AG10803 (cell line): ENCODE measurements at places on chromosomes 5 and 9.

GRCh38 chr5:149320791-149321330, 24.4 kb upstream of the GRPEL2 start:
- DNase-seq, result peak; percentile 95

GRCh38 chr9:71683598-71684235, 84.6 kb downstream of the CEMIP2 start:
- peak; percentile 44 for DNase-seq

DNA sequence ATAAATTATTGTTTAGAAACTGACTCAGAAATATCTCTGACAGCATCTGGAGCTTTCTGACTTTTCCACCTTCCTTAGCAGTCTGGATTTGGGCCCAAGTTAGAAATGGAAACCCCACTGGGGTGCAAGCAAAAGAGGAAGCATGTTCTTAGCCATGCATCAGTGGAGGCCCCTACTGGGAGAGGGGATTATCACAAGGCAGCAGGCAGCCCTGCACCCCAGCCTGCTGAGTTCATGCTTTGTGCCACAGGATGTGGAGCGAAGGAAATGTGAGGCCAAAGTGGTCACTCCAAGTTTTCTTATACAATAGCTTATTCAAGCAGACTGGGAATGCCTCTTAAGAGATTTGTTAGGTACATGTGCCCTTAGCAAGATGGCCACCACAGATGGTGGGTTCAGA, 146.5 kb upstream of the TLX3 start:
- DNase-seq, result no peak

- no peak for DNase-seq
Measured at GRCh38 chr9:114369216-114370130, 18.3 kb downstream of the AKNA start.

DNA sequence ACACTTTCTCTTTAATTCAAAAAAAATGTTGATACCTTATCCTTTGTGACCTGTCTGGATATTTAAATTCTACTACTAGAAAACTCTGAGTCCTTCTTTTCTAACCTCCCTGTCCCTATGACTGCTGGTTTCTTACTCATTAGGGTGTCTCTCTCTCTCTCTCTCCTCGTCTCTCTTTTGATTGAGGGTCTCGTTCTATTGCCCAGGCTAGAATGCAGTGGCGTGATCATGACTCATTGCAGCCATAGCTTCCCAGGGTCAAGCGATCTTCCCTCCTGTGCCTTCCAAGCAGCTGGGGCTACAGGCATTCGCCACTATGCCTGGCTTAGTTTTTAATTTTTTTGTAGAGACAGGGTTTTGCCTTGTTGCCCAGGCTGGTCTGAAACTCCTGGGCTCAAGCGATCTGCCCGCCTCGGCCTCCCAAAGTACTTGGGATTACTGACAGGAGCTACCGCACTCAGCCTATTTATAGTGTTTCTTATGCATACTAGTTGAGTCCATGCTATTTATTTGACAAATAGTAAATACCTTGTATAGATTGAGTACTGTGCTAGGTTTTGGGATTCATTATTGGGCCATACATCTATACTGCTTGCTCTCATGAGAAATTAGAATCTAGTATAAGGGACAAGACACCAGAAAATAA, 61.9 kb downstream of the NSD1 start:
- DNase-seq, result no peak

- no peak for DNase-seq
Measured at GRCh38 chr5:3512361-3513095, 83.1 kb upstream of the IRX1 start.

GRCh38 chr9:97445119-97445701, 33.3 kb downstream of the TDRD7 start:
- no peak for DNase-seq

DNA sequence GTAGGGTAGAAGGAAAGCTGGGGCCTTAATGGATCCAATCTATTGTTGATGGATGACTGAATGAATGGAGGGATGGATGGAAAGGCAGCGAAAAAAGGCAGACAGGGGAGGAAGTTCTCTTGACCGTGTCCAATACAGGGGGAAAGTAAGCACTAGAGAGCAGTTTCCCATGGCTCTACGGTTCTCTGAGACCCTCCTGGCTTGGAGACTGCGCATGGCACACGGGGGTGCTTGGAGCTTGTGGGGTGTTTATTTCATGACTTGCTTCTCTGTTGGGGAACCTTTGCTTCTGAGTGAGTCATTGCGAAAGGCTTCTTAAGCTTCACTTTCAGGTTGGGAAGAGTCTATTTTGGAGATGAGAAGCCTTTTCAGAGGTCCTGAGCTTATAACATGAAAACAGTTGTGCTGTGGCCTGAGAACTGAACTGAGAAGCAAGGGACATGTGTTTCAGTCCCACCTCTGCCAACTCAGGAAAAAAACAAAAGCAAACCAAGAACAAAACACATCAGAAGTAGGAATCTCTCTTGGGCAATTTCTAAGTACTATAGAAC, 12.8 kb upstream of the TEX48 start:
- peak; percentile 35 for DNase-seq

DNA sequence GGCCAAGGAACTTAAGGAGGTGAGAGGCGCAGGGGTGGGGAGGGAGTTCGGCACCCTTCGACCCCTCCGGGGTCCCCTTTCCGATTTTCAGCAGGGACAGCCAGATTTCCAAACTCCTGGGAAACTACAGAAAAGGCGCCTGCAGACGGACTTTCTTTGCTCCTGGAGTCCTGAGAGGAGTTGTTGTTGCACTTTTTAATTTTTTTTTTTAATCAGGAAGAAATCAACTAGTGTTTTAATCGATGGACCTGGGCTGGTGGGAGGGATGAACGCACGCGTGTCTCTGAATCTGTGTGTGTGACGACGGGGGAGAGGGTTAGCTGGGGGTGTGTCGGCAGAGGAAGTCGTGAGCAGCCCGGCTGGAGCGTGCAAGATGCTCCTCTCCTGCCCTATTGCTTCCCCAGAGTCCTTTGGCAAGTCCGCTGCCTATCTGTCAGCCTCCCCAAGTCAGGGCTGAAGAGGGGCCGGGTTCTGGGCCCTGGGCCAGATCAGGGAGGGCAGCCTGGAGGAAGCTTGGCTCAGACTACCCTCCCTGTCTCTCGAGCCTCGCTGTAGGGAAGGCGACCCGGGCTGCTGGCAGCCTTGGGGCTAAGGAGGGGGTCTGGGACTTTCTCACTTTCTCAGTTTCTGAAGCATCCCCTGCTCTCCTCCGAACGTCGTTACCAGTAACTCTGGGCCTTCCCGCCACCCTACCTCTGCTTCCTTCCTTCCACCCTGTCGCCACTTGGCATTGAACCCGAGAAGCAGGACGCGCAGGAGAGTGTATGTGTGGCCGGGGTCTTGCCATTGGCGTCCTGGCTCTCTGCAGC, 731 bp downstream of the PRR16 start:
- DNase-seq, result peak; percentile 81

- no peak for DNase-seq
Measured at GRCh38 chr9:109966643-109967368, 186.8 kb downstream of the PALM2AKAP2 start.

DNA sequence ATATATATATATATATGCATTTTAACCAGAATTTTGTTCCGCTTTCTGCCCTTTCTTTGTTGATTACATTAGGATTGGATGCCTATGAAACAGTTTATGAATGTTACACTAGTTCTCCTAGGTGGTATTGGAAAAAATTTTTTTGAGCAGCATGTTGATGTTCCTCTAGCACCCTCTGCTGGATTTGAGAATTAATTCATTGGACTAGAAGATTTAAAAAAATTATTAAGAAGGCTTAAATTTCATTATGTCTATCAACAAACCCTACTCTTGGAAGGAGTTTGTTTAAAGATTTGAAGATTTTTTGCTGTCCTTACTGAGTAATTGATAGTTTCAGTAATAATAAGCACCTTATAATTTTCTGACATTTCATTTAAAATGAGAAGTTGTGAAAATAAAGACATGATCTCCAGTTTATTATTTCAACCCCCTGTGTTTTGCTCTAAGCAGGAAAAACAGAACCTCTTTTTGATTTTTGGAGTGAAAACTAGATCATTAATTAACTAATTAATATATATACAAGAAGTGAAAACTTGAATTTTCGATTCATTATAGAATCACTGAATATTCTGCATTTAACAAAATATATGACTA, 89.6 kb downstream of the CCDC171 start:
- DNase-seq, result peak; percentile 53

DNA sequence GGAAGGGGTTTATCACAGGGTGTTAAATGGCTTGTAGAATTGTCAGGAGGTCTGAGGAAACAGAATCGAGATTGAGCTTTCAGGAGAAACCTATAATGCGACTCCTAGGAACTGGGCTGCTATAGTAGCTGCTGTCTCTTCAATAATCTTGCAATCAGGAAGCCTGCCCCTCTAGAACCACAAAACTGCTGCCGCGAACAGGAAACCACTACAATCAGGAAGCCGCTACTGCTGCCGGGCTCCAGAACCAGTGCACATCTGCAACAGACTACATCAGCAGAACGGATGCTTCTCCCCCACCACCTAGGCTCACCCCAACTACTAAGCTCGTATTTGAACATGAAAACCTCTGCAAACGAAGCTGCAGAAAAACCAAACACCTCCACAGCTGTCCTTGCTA, 31.6 kb downstream of the TNFSF8 start:
- DNase-seq, result no peak

GRCh38 chr9:2662496-2662895, 40.9 kb downstream of the VLDLR start:
- no peak for DNase-seq

- peak; percentile 60 for DNase-seq
Measured at GRCh38 chr5:68344447-68345111, 129.0 kb downstream of the PIK3R1 start.

DNA sequence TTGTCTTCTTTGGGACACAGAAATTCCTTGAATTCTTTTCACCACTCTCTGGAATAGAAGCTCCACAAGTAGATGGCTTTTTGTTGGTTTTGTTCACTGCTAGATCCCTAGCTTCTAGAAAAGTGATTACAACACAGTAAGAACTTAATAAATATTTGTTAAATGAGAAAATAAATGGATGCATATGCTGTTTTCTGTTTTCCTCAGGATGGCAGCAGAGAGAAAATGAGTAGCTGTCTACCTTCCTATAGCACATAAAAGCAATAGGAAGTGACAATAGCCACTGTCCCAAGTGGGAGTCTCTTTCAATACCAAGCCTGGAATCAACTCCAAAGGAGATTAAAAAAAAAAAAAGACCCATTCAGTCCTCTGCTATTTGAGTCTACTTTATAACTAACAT, 100.6 kb upstream of the NREP start:
- peak; percentile 42 for DNase-seq

- DNase-seq, result no peak
Measured at GRCh38 chr5:6683241-6683640, 30.0 kb upstream of the TENT4A start.

DNA sequence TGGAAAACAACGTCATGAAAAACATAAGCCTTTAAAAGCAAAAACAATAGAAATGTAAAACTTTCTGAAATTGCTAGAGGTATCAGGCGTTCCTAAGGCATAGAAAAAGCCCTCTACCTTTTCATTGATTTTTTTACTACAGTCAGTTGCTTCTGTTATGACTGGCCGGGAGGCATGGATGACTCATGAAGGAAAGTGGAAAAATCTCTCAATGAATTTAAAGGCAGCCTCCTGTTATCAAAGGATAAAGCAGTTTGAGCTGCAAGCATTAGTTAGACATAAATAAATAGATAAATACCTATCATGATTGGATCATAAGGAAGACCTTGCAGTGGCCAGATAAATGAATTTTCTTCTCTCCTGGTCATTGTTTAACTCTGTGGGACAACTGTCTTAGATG, 281.6 kb downstream of the MAST4 start:
- DNase-seq, result no peak

GRCh38 chr5:134568337-134568700, 42.8 kb downstream of the JADE2 start:
- no peak for DNase-seq

GRCh38 chr5:33284681-33285080, 156.1 kb upstream of the TARS1 start:
- no peak for DNase-seq

GRCh38 chr9:4923580-4924544, 61.2 kb upstream of the JAK2 start:
- DNase-seq, result peak; percentile 20

DNA sequence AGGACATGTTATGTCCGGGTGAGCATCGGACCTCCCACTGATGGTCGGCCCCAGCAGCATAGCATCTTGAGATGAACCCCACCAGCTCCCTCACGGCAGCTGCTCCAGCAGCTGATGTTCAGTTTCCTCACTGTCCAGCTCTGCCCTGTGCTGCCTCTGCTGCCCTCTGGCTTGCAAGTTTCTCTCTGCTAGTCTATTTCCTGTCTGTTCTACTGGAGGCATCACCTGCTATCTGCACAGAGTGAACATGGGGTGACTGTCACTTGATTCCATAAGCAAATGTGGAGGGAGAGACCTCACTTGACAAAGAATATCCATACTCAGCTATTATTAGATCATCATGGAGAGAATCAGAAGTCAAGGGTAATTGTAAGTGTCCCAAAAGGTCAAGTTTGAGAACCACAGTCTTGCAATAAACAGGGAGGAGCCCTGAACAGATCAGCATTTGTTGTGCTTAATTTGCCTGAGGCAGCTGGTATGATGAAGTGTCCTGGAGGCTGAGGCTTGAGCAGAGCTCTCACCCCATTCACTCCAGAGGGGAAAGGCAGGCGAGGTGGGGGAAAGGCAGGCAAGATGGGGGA, 702.8 kb downstream of the SEMA5A start:
- DNase-seq, result peak; percentile 61

DNA sequence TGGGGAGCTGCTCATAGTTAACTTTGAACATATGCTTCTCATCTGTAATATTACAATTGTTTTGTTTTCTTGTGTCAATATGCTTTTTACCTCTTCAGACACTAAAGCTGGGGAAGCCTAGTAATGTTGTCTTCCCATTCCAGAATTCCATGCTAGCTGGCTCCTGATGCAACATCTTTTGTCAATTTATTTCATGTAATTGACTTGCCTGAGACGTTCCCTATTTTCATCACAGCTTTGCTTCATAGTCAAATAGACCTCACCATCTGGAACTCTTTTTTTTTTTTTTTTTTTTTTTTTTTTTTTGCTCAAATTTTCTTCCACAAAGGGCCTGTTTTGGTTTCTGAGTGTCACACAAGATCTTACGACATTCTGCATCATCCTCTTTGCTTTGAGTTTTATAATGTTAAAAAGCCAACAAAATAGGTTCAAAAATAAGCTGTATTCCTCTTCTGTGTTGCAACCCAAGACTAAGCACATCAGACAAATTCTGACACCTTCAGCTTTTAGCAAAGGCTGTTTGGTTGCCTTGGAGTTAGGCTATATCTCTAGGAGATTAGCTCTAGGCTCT, 235.2 kb downstream of the NR3C1 start:
- DNase-seq, result peak; percentile 95

- DNase-seq, result no peak
Measured at GRCh38 chr5:87185838-87186237, 81.8 kb upstream of the RASA1 start.

GRCh38 chr5:41908374-41909079, 4.4 kb downstream of the RIMOC1 start:
- peak; percentile 66 for DNase-seq

DNA sequence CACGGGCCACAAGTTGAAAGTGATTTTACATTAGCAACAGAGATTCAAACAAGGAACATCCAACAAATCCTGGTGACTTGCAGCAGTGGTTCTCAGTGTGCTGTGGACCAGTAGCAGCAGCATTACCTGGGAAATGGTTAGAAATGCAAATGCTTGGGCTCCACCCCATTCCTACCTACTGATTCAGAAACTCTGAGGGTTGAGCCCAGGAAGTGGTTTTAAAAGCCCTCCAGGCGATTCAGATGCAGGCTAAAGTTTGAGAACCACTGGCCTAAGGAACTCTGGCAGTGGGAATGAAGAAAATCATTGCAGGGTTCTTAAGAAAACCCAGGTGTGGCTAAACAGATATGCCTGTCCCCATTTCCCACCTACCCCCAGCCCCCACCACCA, 398.8 kb downstream of the ENC1 start:
- peak; percentile 46 for DNase-seq
